ENCODE measurements at places on chromosomes 6 and 20.

- no peak for DNase-seq
These were observed 154.5 kb downstream of the MMS22L start for GRCh38 chr6:97128507-97128906.

GRCh38 chr6:143734641-143735063 is 56.9 kb downstream of the PHACTR2 start:
- no peak for DNase-seq

GRCh38 chr20:46573234-46573633 is 22.8 kb upstream of the OCSTAMP start:
- DNase-seq, result no peak

DNA sequence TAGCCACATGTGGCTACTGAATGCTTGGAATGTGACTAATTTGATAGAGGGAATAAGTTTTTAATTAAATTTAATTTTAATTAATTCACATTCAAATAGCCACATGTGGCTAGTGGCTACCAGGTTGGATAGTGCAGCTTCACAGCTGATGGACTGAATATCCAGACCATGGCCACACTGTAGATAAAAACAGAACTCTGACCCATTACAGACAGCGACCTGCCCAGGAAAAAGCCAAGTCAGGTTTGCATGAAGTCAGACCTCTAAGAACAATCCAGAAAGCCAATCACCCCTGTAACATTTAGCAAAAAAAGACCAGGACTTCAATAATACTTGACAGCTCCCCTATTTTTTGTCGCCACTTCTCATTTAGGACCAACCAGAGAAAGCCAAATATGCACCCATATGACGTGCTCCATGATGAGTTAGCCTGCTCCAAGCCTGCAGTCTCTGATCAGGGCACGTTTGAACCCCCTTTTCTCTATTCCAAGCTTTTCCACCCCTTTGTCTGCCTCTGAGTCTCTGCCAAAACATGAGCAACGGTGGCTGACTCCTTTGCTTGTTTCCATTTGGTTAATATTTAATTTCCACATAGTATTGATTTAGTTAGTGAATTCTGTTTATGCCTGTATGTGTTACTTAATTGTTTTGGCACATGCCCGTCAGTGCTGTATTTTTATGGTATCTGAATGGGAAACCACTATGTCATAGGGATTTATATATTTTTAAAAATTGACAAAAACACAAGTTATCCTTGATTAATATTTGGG is 636.3 kb downstream of the UTRN start:
- peak; percentile 27 for DNase-seq

- peak; percentile 54 for DNase-seq
These were observed 81.2 kb upstream of the HDAC2 start for GRCh38 chr6:114052141-114052540.

- DNase-seq, result no peak
These were observed 80.8 kb downstream of the PRND start for GRCh38 chr20:4802527-4802926.

DNA sequence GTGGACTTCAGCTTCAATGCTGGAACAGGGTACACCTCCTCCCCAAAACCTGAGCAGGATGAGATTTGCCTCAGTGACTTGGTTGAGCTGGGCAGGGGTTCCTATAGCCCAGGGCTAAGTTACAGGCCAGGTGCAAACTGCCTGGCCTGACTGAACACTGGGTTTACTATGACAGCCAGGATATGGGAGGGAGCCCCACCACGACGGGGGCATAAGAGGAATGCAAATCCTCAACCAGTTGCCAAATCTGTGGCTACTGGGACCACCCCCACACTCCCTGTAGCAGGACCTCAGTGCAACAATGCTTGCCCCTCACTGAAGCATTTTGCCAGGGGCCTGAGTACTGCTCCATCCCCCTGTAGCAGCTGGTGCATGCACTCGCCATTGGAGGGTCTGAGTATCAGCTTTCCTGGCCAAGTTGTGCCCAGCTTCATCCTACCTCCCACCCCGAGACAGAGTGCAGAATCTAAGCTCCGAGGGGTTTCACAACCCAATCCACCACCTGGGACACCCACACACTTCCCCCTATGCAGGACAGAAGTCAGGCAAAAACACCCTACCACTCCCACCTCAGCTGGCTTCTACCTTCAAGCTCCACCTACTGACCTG is 27.6 kb downstream of the TREML4 start:
- DNase-seq, result no peak

- no peak for DNase-seq
These were observed 12.3 kb upstream of the CTNNBL1 start for GRCh38 chr20:37681384-37682112.

- no peak for DNase-seq
These were observed 52.4 kb upstream of the SPDEF start for GRCh38 chr6:34608321-34609091.

DNA sequence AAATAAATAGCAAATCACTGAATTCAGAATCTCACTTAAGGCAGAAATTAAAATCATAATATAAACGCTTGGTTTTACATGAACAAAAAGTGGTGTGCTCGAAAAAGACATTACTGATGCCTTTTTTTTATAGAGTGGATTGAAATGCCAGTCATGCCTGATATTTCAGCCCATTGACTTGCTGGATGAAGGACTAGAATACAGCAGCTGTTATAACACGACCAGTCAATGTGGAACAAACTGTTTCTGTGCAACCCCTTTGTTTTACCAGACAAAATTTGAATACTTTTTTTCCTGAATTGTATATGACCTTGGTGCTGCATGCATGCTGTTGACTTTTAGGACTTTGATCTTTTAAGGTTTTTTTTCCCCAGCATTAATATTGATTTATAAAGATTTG is 150.0 kb downstream of the QKI start:
- peak; percentile 15 for DNase-seq

GRCh38 chr6:106214531-106214930 is 111.0 kb downstream of the ATG5 start:
- no peak for DNase-seq

- no peak for DNase-seq
These were observed 8.9 kb downstream of the FARS2 start for GRCh38 chr6:5270093-5270680.

DNA sequence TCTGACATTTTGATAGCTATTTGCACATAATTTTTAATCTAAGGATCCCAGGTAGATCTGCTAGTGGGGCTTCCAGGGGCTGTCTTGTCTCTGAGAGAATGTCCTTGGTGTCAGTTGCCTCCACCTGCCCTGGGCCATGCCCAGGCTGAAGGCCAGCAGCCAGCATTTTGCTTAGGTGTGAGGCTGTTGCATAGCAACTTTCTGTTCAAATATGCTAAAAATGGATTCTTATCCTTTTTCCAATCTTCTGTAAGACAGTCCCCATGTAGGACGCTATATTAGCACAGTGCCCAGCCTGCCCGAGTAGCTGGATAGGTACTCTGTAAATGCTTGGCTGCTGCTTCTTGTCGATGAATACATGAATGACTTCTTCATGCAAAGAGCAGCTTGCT is 62.5 kb upstream of the CITED2 start:
- no peak for DNase-seq

GRCh38 chr20:10005885-10006284 is 28.9 kb upstream of the ANKEF1 start:
- peak; percentile 27 for DNase-seq

DNA sequence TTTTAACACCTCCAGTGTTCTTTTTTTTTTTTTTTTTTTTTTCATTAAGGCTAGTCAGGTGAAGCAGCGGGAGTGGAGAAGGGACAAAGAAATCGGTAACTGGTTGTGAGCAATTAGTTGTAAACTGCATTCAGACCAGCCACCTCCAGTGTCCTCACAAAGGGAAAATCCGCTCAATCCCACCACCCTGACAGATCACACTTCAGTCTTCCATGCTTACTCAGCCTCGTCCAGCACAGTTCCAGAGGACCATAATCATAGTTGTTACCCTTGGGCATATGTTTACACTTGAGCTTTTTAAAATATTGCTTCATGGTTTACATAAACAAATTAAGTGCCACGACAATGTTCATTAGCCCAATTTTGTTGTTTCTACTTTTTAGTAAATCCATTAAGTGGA is 10.2 kb downstream of the DYNLRB1 start:
- DNase-seq, result no peak

Data from DMS53 (cell line).